Fibroblast of villous mesenchyme (primary cell): ENCODE measurements at places on chromosomes 6 and 20. TPM values are rescaled to one million over a fixed set of nuclear protein-coding genes. Genes with fewer than 3 reads are reported as not detected.

CDSN gene
- total RNA-seq, result not detected in 2 replicates

GRCh38 chr6:6966127-6966526, 141.6 kb upstream of the RREB1 start:
- no peak for DNase-seq

STMND1 gene
- total RNA-seq, result under 0.01 TPM in 1 of 2 replicates, not detected in the other

- DNase-seq, result no peak
Measured at GRCh38 chr6:156727715-156728385, 49.3 kb upstream of the ARID1B start.

JAG1 gene
- total RNA-seq, result 12.1 and 16.1 TPM in 2 replicates
